ENCODE measurements at places on chromosomes 7 and 10.

DNA sequence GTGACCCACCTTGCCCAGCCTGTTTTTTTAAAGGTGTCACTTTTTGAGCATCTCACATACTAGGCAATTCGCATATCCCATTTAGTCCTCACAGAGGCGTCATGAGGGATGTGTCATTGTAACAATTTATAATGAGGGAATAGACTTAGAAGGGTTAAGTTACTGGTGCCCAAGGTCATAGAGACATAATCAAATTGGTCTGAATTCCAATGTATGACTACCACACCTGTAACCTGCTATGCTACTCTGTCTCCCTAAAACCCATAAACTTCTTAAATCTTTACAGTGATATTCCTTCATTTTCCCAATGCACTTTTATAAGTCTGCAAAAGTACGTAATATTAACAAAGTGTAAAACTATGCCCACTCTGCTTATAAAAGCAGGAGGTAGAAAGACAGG lies 7.1 kb downstream of the ZMYND11 start:
- no peak for DNase-seq

DNA sequence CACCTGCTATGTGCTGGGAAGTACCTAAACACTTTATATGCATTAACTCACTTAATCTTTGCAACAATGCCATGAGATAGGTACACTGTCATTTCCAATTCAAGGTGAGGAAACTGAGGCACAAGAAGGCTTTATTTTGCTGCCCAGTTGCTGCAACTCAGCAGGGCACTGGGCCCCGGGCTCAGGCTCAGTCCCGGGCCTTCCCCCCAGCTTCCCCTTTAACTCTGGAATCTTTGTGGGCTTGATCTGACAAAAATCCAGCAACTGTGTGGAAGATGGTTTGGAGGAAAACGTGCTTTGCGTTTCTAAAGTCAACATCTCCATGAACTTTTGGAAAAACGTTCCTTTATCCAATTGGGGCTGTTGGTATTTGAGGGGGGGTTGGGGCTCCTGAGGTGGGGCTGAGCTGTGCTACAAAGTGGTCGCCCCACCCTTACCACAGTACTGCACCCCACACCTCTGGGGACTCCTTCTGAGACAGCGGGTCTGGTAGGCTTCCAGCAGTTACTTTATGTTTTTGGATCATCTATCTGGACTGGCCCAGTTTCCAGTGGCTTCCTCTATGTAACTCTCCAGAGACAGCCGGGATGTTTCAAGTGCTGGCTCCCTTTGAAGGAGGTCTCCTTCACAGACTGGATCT lies 40.5 kb upstream of the CAMK1D start:
- DNase-seq = no peak

GRCh38 chr7:26789481-26790184 lies 74.8 kb downstream of the SKAP2 start:
- DNase-seq = no peak

DNA sequence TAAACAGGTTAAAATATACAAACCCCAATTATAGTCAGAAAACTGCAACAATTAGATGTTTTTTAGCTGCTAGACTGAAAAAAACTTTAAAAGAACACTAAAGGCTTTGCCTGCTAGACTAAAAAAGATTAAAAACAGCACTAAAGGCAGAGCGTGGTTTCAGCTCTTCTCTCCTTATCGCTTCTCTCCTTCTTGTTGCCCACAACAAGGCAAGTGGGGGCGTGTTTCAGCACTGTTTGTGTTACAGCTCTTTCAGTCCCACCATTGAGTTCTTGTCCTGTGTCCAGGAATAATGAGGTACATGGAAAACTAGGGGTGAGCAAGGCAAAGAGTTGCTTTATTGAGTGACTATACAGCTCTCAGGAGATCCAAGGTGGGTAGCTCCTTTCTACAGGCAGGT lies 112.3 kb downstream of the HPSE2 start:
- DNase-seq = no peak

GRCh38 chr7:134513169-134513752 lies 14.1 kb upstream of the AKR1B10 start:
- peak; percentile 80 for DNase-seq

DNA sequence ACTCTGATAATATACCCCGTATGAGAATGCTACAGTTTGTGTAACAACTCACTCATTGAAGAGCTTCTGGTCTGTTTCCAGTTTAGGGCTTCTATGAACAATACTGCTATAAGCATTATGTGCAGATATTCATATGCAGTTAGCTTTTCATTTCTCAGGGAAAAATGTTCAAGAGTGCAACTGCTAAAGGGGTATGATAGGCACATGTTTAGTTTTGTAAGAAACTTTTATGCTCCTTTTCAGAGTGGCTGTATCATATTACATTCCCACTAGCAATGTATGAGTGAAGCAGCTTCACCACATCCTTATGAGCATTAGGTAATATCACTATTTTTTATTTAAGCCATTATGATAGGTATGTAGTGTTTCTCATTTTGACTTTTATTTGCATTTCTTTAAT lies 182.6 kb upstream of the CXCL12 start:
- DNase-seq = no peak

DNA sequence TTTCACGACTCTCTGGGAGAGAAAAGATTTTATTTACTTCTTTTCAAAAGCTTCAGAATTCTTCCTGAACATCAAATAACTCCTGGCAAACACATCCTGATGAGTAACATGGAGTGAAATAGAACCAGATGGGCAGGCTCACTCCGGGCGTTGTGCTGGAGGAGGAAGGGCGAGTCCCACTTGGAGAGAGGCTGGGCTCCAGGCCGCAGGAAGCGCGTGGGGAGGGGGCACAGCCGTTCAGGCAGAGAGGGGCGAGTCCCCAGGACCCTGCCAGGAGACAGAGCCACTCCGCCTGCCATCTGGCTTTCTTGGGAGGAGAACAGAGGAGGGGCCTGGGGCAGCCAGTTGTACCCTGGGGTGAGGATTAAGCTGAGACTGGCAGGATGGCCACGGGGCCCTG lies 265.9 kb upstream of the ZMIZ1 start:
- DNase-seq = no peak
